ENCODE measurements at places on chromosomes 1 and 21.

DNA sequence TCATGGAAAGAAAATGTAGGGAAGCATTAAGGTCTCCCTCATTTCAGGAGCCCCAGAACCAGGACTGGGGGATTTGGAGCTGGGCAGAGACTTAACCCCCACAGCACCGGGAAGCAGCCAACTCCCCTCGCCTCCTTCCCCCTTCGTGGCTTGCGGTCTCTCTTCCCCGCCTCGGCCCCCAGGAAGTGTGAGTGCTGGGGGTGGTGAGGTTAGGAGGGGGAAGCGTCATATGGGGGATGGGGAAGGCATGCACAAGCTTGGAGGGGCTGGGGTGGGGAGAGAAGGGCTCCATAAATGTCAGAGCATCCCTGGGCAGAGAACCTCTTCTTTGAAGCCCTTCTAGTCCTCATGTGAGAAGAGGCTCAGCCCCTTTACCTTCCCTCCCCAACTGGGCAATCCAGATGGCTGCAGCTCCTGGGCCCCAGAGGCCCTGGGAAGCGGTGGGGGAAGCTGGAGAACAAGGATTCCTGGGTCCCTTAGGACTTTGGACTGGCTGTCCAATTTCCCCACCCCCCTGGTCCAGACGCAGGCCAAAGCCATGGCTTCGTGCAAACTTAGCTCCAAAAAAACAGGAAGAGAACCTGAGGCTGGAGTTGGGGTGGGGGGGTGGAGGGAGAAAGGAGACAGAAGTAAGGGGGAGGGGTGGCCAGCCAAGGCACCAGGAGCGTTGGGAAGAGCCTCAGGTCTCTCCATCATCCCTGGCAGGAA is 7.8 kb downstream of the ZBTB7B start:
- DNase-seq: no peak

DNA sequence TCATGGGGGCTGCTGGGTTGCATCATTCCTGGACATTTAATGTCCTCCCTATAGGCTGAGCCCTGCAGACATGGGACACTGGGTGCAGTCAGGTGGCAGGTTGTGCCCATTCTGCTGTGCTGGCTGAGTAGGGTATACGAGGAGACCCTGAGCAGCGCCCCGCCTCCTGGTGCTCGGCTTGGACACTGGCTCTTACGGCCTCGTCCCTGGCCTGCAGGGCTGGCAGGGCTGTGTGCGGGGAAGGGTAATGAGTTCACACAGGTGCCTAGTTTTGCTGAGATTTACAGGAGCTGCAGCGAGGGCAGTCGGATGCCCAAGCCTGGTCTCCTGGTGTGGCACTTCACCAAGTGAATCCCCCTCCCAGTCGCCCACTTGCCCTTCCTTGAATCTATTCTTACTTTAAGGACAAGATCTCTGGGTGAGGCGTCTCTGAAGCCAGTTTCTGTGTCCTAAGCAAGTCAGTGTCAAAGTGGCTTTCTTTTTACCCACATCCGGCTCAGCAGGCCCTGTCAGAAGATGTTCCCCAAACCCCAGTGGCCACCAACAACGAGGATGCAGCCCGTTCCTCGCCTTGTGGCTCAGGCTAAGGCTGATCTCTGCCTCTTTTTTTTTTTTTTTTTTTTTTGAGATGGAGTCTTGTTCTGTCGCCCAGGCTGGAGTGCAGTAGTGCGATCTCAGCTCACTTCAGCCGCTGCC is 73.2 kb downstream of the MAN1C1 start:
- DNase-seq: no peak

- no peak for DNase-seq
These were observed 5.8 kb upstream of the KIAA0040 start for GRCh38 chr1:175198332-175198731.

DNA sequence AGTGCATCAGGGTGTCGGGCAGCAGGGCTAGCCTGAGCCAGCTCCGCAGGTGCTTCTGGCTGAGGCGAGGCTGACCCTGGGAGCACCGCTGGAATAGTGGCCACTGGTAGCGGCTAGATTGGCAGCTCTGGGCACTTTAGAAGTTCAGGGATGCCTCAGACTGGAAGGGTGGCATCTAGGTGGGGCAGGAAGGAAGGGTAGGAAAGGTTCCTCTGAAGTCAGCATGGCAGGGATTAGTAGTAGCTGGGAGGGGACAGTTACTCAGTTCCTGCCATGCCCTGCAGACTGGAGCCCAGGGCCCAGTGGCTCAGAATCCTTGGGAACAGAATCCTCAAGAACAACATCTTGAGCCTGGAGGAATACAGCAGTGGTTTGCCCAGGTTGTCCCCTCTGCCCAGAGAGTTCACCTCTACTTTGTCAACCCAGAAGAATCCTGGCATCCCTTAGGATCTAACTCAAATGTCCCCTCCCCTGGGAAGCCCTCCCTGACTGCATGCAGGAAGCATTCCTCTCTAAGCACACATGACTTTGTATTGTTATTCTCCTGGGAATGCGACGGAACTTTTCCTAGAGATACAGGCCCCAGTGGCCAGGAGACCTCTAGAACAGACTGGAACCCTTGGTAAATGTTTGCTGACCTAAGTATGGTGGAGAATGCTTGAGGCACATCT is 39.5 kb upstream of the BCAR3 start:
- no peak for DNase-seq

GRCh38 chr1:204733289-204733688 is 47.8 kb upstream of the LRRN2 start:
- no peak for DNase-seq

- no peak for DNase-seq
These were observed 24.9 kb upstream of the C1QA start for GRCh38 chr1:22611530-22611947.

GRCh38 chr1:201696217-201696761 is 132.7 kb upstream of the IPO9 start:
- DNase-seq: no peak

- DNase-seq: no peak
These were observed 44.0 kb downstream of the EVA1C start for GRCh38 chr21:32456497-32456918.

GRCh38 chr1:68174738-68175113 is 57.6 kb downstream of the WLS start:
- no peak for DNase-seq

GRCh38 chr1:91672601-91673161 is 172.0 kb downstream of the CDC7 start:
- DNase-seq: no peak

GRCh38 chr1:220281159-220281574 is 8.9 kb upstream of the RAB3GAP2 start:
- DNase-seq: no peak

- DNase-seq: no peak
These were observed 75.7 kb upstream of the ZNF326 start for GRCh38 chr1:89919174-89919573.

DNA sequence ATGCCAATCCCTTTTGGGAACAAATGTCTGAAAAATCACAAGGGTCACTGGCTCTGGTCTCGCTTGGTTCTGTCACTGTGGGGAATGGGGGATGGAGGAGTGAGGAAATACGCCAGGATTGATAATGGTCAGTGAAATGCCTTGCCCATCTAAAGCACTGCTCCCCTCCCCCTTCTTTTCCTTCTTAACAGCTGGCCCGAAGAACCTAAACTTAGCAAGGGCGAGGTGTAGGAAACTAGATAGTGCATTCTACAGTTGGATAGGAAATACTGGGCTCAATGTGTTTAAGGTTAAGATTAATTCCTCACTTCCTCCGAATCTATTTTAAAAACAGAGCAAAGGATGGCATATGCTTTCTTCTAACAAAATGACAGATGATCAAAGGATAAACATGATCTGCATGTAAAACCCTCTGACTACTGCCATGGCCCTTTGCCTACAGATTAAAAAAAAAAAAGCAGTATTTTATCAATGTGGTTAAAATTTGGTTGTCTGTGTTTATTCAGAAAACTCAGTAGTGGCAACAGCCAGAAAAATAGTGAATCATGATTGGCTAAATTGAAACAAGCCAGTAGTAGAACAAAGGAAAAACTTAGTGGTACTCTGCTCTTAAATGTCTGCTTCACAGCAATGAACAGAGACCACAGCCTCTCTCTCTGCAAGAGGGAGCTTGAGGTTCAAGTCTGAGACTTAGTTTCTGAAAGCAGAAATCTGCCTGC is 86.1 kb upstream of the VAV3 start:
- DNase-seq: no peak

DNA sequence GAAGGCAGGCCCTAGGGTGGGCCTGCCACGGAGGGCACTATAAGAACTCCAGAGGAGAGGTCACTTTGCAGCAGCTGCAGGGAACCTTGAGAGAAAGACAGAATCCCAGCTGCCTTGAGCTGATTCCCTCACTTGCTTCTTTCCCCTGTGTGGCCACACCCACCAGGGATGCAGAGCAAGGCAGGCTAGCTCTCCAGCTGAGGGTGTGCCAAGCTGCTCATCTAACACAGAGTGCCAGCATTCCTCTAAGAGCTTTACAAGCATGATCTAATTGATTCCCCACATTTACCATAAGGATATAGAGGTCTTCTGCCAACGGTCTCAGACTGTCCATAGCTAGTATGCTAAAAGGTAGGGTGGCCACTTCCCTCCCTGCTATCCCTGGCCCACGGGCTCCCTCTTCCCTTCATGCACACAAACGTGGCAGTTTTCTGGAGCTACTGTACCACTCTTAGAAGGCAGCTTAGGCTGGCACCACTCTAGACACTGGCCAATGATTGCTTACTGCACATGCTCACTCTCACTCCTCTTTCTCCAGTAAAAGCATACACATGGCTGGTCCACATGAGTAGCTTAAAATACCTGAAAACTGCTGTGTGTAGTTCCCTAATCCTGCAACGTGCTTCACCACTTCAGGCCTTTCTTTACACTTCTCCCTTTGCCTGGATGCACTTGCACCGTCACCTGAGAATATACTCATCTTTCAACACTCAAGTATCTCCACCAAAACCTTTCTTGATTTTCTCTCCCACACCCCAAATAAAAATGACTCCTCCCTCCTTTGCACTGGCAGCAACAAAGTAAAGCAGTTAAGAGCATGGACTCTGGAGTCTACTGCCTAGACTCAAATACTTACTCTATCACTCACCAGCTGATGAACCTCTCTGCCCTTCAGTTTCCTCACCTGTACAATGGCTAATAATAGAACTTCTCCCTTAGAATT is 57.7 kb downstream of the DMAP1 start:
- DNase-seq: no peak

GRCh38 chr1:66211521-66211920 is 322.4 kb upstream of the SGIP1 start:
- no peak for DNase-seq

DNA sequence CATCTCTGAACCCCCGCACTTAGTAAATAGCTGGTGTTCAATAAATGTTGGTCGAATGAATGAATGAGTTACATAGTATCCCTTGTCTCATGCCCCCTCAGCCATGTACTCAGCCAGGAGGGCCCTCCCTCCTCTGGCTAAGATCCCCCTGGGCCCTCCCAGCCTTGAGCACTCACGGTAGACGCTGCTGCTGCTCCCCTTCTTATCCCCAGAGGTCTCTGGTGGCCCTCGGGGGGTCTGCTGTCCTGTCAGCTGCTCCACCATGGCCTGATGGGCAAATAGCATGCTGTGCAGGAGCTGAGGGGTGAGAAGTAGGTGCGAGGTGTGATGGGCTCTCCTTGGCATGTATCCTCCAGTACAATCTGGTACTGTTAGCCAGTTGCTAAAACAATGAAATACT is 1.9 kb downstream of the ETV3L start:
- no peak for DNase-seq

DNA sequence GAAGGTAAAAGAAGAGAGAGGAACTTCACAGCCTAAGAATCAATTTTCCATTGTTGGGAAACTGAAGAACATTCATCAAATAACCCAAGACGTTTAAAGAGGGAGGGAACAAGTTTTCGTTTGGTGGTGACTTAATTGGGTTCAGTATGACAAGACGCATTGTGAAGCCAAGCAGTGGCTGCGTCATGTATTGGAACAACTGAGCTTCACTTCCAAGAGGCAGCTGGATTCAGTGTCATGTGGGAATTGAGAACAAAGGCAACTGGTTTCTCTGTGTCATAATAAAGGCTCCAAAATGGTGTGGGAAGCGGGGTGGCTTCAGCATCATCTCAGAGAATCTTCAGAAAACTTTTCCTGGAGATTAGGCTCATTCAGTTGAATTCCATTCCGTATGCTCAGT is 29.8 kb upstream of the RC3H1 start:
- DNase-seq: no peak

DNA sequence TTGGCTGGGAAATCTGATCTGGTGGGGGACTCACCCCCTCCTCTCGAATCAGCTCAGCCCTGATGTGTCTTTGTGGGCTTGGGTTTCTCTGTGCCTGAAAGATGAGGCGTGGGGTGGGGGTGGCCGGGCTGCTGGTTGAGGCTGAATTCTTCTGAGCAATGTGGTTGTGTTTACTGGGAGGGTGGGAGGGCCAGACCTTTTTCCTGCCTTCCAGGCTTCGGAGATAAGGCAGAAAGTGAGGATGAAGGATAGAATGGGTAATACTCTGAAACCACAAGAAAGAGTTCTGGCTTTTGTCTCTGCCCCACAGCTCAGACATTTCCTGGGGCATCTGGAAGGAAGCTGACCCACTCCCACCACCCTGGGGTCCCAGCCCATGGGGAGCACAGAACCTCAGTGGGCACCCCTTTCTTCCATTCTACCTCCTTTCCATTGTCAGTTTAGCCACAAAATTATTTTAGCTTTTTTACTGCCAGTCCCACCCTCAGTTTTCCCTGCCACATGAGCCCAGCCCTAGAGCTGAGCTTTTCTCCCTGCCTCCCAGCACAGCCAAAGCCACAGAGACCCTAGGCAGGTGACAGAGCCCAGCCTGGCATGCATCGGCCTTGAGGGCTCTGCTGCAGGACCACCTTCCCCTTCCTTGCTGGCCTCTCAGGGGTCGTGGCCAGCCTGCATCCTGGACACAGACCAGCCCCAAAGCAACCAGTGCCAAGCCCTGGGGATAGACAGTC is 11.2 kb downstream of the ALX3 start:
- no peak for DNase-seq

GRCh38 chr1:173134029-173134428 is 73.1 kb downstream of the TNFSF4 start:
- no peak for DNase-seq
